Cardiac septum (tissue), 1 donor: ENCODE measurements at places on chromosomes 11 and 22. TPM values are rescaled to one million over a fixed set of nuclear protein-coding genes. Genes with fewer than 3 reads are reported as not detected.

SPON1 gene
- total RNA-seq, result 6.2 TPM

TRIM29 gene
- not detected for total RNA-seq

PVALB gene
- not detected for total RNA-seq

PLET1 gene
- total RNA-seq, result not detected

- no peak for DNase-seq
Measured at GRCh38 chr11:71407356-71407755, 40.8 kb downstream of the DHCR7 start.

GRCh38 chr11:120133216-120134105 lies 4.5 kb downstream of the TRIM29 start:
- DNase-seq, result peak; percentile 62

GRCh38 chr11:35177370-35177769 lies 38.4 kb downstream of the CD44 start:
- DNase-seq, result no peak

- no peak for DNase-seq
Measured at GRCh38 chr11:133747409-133747808, 97.9 kb downstream of the SPATA19 start.

GRCh38 chr11:86738568-86738967 lies 61.8 kb upstream of the PRSS23 start:
- no peak for DNase-seq

- DNase-seq, result no peak
Measured at GRCh38 chr22:43560651-43561050, 148.8 kb downstream of the MPPED1 start.

DNA sequence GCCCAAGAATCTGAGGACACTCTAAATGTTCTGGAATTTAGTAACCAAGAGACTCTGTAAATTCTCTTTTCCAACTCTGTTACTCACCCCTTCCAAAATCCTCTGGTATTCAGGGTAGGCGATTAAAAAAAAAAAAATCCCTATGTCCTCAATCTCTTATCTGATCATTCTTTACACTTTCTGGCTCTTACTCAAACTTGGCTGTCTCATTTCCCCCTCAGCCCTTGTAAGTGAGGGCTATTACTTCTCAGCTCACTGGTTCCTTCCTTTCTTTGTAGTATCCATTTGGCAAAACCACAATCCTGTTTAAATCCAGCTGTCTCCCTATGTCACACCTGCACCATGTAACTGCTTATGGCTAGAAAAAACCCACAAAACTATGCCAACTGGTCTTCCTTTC lies 12.7 kb upstream of the MSANTD2 start:
- DNase-seq, result no peak

- peak; percentile 81 for DNase-seq
Measured at GRCh38 chr11:119729951-119730613, 1.1 kb upstream of the NECTIN1 start.

DNA sequence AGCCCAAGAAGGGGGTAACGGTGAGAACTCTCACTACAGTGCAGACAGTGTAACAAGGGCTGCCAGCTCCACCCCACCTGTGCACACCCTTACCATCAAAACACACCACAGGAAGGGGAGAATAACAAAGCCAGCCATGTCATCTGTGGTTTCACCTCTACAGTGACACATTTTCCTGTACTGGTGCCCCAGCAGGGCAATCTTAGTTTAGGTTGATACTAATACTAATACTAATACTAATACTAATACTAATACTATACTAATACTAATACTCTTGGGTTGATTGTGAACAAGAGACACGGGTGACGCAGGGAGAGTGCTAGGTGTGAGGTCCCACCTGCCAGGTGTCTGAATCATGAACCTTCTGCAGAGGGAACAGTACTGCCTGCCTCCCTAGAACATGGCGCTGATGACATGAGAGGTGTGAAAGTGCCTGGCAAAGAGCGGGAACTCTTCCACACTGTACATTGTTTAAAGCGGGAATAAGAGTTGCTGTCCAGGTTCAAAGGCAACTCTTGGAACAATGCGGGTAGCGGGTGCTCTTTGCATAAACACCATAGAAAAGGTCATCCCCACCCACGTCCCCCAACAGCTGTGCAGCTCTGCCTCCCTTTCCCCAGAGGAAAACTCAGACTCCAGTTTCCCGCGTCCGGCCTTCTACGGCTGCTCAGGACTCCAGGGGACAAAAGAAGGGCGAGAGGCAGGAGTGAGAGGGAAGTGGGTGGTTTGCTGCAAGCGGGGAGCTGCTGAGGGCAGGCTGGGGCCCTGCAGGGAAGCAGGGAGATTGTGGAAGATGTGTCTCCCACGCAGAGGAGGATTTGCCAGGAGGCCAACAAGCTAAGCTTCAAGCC lies 25.0 kb upstream of the TMPRSS4 start:
- DNase-seq, result peak; percentile 53

DNA sequence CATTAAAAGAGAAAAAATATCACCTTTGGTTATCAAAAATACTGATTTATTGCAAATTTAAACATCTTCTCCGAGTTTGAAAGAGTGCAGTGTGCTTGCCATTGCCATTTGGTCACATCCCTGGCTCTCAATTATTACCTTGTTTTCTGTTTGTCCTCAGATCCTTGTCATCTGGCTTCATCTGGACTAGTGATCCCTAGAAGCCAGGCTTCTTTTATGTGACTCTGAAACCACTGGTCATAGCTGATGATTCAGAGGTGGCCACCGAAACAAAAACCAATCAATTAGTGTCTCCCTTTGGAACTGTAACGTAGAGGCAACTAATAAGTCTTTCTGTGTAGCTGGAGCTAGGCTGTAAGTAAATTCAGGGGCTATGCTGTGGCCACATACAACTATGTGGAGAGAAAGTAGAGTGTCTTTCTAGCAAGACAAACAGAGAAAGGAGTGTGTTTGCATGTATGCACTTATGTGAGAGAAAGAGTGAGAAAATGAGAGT lies 237.9 kb downstream of the LUZP2 start:
- DNase-seq, result no peak

- DNase-seq, result no peak
Measured at GRCh38 chr22:41009222-41009948, 58.2 kb downstream of the RBX1 start.

DNA sequence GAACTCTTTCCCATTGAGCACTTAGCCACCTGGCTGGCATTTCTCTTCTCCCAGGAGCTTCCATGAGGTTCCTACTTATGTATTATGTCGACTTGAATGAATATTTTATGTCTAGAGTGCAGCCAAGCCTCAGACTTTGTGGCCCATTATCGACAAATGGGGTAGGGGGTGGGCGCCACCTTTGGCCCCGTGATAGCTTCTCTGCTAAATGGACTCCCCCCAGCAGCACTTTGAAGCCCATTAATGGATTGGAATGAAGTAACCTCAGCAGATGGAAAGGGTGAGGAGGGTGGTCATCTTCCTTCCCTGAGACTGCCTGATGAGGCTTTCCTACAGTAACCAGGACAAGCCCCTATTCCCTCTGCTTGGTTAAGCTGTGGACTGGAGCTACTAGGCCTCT lies 5.9 kb downstream of the MARK2 start:
- DNase-seq, result no peak

- DNase-seq, result no peak
Measured at GRCh38 chr11:35780951-35781860, 118.6 kb downstream of the TRIM44 start.

DNA sequence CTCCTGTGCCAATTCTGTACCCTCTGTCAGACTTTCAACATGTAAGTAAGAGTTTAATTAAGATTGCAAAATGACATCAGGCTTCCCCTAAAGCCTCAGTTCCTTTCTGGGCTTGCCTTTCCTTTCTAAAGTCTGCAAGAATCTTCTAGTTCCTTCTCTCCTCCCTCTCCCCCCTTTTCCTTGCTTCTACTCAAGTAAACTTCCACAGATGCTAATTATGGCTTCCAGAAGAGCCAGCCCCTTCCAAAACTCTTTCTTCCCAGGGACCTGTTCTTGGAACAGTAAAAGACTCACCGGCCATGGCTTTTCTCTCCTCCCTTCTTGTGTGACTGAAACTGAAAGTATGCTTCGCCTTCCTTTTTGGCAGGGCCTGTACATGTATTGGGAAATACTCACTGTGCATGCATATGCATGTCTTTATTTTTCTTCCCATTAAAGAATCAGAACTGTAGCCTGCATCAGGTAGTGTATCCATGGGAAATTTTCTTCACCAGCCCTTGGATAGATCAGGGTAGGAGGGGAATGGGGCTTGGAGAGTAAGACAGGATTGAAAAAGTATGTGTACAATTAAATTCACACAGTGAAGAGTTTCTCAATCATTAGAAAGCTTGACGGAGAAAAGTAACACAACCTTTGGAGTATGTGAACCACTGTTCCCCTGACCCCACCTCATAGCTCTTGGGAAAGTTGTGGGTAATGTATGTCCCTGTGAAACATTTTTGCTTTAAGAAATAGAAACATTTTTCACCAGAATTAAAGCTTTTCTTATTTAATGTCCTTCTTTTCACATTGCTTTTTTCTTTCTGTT lies at the start of gene CASP1:
Gene CASP1 (minus strand): TSS at position 332 of the 808 bp plus-strand sequence. CDS start 31 bp downstream, at position 301.
- no peak for DNase-seq

GRCh38 chr11:18972336-18972735 lies 33.1 kb upstream of the MRGPRX1 start:
- DNase-seq, result no peak

DNA sequence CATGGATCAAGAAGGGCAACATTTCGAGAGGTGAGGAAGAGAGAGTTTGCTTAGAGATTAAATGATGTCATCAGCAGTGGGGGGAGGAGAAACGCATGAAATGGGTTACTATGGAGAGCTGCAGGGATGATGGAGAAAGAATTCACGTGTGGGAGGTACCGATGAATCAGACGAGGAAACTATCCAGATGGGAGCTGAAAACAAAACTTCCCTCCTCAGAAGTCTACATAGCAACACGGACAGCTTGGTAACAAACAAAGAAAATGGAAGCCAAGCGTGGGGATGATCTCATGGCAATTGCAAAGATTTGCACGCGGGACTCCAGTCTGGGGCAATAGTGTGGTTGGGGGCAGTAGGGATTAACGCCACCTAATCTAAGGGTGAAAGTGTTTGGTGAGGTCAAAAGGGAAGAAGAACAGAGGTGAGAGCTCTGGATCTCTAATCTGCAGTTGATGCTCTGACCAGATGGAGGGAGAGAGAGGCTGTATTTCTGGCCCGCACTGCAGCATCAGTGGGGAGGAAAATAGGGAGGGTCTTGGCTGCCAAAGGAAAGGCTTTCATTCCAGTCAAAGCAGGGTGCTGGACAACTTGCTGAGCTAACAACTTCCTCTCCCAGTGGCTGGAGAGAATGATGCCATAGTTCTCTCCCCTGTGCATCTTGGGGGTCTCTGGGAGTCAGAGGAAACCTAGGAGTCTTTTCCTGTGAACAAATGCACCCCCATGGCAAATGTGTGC lies 43.4 kb upstream of the CSNK2A3 start:
- DNase-seq, result no peak

DNA sequence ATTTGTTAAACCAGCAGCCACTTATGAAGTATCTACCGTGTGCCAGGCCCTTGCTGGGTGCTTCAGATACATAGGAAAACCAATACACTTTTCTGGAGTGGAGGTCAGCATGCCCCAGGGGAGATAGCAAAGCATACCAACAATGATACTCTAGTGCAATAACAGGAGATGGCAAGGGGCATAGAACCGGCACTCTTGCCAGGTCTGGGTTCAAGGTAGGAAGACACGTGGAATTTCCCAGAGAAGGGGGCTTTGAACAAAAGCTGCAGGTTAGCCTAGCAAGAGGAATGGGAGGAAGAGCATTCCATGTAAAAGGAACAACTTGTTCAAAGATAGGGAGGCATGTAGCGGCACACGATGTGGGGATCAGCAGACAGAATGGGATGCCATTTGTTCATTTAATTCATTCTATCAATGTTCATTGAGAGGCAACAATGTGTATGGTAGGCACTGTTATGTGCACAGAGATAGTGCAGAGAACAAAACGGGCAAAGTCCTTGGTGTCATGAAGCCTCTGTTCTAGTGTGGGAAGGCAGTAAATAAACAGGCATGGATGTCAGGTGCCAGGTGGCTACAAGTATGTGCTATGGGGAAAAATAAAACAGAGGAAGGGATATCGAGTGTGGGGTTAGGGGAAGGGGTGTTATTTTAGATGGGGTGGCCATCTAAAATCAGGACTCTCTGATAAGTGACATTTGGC lies 162.6 kb upstream of the E2F8 start:
- no peak for DNase-seq

GRCh38 chr11:27242591-27242990 lies 120.4 kb downstream of the CCDC34 start:
- no peak for DNase-seq

DNA sequence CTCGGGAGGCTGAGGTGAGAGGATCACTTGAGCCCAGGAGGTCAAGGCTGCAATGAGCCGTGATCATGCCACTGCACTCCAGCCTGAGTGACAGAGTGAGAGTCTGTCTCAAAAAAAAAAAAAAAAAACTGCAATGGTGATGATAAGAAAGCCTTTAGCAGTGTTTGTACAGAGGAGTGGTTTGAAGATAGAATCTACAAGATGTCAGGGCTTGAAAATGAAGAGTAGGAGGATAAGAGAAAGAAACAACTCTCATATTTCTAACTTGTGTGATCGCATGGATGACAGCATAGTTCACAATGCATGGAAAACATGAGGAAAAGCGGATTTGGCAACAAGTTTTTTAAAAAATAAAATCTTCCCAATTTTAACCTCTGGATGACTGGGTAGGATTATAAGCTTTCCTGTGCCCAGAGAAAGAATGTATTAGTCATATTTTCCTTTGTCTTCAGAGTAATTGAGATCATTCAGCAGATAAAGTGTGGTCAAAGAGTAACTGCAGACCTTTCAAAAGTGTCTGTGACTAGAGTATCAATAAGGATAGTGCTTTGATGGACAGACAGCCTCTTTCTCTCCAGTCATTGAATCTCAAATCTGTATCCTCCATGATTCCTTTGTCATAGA lies 328.1 kb downstream of the CASP12 start:
- DNase-seq, result no peak

DNA sequence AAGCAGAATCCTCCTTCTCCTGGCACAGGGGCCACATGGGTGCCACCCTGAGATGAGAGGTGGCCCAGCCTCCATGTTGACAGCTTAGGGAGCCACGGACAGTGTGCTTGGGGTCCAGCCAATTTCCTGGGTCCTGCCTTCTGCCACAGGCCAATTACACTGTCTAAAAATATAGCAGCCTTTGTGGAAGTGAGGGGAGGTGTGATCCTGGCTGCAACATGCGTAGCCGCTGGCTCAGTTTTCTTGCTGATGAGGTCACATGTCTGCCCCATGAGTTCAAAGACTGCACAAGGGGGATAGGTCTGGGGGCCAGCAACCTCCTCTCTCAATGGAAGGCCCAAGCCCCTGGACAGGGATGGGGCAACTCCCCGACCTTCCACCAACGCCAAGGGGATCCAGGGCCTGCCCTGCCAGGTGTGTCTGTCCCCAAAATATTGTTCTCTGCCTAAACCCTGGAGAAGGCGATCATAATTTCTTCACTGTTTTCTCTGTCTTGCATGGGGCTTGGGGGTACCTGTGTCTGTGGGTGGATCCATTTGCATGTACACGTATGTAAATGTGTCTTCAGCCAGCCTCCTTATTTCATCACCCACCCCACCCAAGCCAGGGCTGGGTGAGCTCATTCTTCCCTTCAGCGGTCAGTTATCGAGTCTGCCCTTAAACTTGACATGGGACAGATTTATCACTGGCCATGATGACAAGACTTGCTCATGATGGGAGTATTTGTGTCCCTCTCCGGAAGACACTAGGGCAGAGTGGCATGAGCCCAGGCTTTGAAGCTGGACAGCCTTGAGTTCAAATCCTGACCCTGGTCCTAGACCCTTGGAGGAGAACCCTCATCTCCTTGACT lies 59.4 kb downstream of the OTOG start:
- no peak for DNase-seq
